ENCODE measurements at places on chromosomes 13 and 19.

DNA sequence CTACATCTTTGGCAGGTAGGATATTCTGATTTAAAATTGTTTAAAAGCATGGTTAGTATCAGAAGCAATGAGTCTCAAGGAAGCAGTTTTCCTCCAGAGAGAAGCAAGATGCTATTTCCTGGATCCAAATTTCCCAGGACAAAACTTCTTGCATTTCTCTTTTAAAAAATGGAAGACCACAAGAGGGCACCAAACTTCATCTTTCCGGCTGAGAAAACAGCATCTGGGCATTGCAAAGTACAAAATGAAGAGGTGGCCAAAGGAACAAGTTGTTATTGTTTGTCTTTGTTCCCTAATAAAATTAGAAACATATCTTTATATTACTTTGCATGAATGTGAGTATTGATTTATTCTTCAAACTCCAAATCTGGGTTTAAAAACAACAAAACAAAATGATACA, 60.0 kb upstream of the LRCH1 start:
- no peak for DNase-seq

DNA sequence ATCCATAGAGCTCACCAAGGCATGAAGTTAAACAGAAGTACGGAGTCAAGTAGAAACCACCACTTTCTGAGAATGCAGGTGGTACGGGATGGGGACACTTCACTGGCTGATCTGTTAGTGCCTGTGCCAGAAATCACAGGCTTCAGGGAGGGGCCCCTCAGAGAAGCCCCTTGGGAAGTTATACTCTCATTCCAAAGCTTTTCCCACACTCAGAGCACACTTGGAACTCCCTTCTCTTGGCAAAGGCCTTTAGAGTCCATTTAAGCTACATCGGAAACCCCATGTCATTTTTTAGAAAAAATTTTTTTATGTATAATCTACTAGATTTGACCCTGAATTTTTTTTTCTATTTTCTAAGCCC, 80.7 kb upstream of the WASF3 start:
- no peak for DNase-seq

DNA sequence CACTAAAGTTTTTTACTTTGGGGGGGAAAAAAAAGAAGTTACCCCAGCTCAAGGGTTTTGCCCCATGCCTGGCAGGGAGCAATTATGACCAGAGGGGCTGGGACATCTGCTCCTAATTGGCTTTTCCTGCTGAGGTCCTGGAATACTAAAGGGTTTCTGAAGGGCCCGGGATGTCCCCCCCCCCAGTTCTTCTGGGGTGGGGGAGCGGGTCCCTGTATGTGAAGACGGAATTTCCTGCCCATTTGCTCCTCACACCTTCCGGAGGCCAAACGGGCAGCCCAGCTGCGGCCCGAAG, 1.1 kb upstream of the DLL3 start:
- no peak for DNase-seq

- DNase-seq: no peak
Measured at GRCh38 chr19:1563251-1563650, 4.9 kb downstream of the MEX3D start.

DNA sequence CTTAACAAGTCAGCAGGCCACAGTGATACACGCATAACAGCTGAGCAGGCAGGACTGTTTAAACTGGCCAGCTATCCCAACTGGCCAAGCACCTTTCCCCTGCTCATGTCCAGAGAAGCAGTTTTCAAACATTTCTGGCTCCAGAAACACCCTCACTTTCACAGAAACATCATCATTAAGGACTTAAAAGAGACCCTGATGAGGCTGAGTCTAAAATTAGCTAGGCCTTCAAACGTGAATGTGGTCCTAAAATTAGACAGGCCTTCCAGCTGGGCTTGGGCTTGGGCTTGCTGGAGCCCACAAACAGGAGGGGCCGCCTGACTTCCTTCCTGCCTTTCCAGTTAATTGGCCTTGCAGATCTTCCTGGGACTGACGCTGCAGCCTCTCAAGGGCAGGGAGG, 334.2 kb downstream of the DNAJC15 start:
- no peak for DNase-seq

DNA sequence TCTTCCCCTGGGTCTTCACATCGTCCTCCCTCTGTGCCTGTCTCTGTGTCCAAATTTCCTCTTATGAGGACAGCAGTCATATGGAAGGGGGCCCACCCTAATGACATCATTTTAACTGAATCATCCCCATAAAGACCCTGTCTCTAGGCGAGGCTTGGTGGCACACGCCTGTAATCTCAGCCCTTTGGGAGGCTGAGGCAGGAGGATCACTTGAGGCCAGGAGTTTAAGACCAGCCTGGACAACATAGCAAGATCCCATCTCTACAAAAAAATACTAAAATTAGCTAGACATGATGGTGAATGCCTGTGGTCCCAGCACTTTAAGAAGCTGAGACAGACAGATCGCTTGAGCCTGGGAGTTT, 4.8 kb downstream of the MYO9B start:
- no peak for DNase-seq

GRCh38 chr13:74092711-74093110, 41.5 kb downstream of the KLF12 start:
- no peak for DNase-seq

DNA sequence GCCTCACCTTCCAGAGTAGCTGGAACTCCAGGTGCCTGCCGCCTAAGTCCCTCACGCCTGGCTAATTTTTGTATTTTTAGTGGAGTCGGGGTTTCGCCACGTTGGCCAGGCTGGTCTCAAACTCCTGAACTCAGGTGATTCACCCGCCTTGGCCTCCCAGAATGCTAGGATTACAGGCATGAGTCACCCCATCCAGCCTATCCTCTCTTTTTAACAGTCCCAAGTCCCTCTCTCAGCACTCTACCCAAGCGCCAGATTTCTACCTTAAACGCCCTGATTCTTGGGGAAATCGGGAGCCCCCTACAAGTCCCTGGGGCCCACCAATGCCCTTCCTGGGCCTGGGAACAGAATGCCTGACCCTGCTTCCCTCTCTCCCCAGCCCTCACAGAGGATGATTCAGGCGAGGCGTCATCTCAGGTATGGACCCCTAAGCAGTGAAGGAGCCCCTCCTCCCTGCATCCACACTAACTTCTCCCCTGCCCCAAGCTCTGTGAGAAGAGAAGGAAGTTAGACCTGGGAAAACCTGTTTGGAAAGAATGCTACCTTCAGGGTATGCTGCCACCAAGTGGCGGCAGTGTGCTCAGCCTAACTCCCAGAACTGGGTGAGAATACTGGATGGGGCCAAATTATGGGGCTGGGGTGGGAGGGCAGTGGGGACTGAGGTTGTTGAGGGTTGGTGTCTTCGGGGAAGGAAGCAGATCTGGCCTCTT, 20.8 kb upstream of the EBI3 start:
- no peak for DNase-seq

GRCh38 chr13:73967397-73968165, 166.6 kb downstream of the KLF12 start:
- no peak for DNase-seq

DNA sequence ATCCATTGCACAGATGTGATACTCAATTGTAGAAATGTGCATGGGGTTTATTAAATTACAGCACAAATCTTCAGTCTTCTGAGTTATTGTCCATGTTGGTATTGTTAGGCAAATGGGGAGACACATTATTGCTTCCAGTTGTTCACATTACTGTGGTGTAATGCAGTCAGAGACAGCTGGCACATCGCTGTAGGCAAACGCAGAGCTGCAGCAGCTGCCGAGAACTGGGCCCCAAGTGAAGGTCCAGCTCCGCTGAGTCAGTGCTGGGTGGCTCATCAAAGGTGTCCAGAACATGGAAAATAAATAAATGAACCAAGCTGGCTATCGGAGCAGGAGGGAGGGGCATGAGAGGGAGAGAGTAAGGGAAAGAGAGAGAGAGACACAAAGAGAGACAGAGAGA, 299.1 kb upstream of the OBI1 start:
- no peak for DNase-seq

- no peak for DNase-seq
Measured at GRCh38 chr19:8655340-8655709, 24.9 kb downstream of the NFILZ start.

GRCh38 chr13:113062691-113063090, 42.9 kb upstream of the F7 start:
- DNase-seq: no peak

All from NCI-H187 (cell line).